ENCODE measurements at places on chromosomes 3 and 15.

GRCh38 chr3:167714871-167715270 lies 19.8 kb downstream of the PDCD10 start:
- no peak for DNase-seq

DNA sequence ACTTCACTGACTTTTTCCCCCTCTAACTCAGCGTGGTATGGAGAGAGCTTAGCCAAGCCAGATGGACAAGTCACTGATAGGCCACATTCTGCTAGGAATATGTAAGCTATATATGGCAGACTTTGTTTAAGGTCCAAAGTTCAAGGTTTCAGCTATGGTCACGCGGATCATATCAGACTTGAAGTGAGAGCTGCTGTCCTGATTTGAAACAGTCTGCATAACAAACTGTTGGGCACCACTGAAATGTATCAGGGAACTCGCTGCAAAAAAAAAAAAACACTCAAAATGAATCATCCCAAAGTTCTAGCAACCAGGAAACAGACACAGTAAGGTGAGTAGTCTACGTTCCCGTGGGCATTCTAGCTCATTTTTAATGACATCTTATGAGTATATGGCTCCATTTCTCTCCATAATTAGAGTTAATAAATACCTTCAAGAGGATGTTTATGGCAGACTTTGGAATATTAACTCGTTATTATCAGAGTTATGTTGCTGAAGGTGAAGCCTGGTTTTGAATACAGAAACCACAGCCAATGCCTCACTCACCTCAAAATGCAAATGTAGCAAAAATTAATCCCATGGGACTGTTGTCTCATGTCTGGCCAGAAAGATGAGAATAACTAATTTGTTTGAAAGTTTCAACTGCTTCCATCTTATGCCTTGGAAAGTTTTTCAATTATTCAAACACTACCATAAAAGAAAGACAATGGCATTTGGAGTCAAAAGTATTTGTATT lies 12.3 kb downstream of the DPH3 start:
- DNase-seq, result no peak

GRCh38 chr3:19931767-19932188 lies 2.2 kb downstream of the EFHB start:
- DNase-seq, result no peak

- no peak for DNase-seq
These were observed 98.5 kb upstream of the MYO5C start for GRCh38 chr15:52394118-52394517.

- no peak for DNase-seq
These were observed 89.4 kb upstream of the C3orf80 start for GRCh38 chr3:160135851-160136250.

GRCh38 chr3:25687742-25688141 lies 23.0 kb upstream of the TOP2B start:
- no peak for DNase-seq

- no peak for DNase-seq
These were observed 493.9 kb downstream of the NLGN1 start for GRCh38 chr3:173891272-173892100.

GRCh38 chr3:13063225-13063624 lies 10.0 kb downstream of the IQSEC1 start:
- no peak for DNase-seq

GRCh38 chr15:83512459-83512858 lies 65.3 kb downstream of the SH3GL3 start:
- no peak for DNase-seq

DNA sequence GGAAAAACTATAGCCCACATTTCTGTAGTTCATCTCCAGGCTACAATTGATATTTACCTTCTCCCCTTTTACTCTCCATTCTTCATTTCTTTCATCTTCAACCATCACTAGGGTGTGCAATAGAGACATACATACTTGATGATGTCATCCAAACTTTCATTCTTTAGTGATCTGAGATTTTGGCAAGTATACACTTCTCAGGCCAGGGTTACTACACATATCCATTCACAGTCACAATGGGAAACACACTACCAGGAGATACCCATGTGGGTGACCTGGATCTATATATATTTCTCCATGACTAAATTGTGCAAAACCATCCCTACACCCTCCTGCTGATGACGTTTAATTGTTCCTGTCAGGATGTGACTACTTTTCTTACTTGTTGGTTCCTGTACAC lies 769.5 kb upstream of the DPPA4 start:
- no peak for DNase-seq

- DNase-seq, result no peak
These were observed 38.3 kb upstream of the INO80 start for GRCh38 chr15:41154412-41154811.

- DNase-seq, result no peak
These were observed 101.7 kb downstream of the NR1I2 start for GRCh38 chr3:119883461-119884160.

- DNase-seq, result no peak
These were observed 228.1 kb upstream of the FEZF2 start for GRCh38 chr3:62601238-62602070.

DNA sequence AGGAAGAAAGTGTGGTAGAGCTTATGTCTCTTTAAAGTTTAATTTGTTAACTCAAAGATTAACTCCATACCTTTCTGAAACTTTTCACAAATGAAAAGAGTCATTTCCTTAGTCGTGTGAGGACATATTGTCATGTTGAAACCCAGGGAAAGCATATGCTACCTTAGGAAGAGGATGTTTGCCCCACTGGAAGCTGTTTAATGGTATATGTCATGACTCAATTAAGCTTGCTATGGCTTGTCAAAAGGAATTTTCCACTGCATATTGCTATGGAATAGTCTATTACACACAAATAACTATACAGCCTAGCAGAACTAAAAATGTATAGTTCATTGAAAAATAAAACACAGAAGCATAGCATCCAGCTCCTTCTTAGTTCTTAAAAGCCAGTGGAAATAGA lies 69.9 kb downstream of the NSUN3 start:
- no peak for DNase-seq

GRCh38 chr3:133983126-133983525 lies 46.6 kb downstream of the SLCO2A1 start:
- no peak for DNase-seq

- DNase-seq, result no peak
These were observed 193.1 kb downstream of the SHQ1 start for GRCh38 chr3:72655131-72655551.

DNA sequence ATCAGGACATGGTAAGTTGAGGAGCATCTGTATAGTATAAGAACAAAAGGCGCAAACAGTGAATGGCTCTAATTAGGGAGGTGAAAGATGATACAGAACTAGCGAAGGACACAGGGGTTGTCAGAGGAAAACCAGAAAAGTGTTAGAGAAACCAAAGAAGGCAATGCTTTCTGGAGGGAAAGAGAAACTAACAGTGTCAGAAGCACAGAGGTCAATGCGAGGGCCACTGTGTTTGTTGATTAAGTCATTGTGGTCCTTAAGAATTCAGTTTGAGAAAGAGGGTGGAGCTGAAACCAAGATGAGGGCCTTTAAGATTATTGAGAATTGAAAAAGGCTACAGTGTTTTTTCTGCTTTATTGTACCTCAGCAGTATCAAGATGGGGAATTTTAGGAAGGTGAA lies 28.8 kb downstream of the ATG7 start:
- DNase-seq, result no peak

- peak; percentile 55 for DNase-seq
These were observed 88.1 kb downstream of the MBNL1 start for GRCh38 chr3:152356870-152357276.

GRCh38 chr3:44072601-44073540 lies 168.8 kb upstream of the TOPAZ1 start:
- DNase-seq, result no peak

- DNase-seq, result no peak
These were observed 17.7 kb downstream of the FOXB1 start for GRCh38 chr15:60021589-60022378.

DNA sequence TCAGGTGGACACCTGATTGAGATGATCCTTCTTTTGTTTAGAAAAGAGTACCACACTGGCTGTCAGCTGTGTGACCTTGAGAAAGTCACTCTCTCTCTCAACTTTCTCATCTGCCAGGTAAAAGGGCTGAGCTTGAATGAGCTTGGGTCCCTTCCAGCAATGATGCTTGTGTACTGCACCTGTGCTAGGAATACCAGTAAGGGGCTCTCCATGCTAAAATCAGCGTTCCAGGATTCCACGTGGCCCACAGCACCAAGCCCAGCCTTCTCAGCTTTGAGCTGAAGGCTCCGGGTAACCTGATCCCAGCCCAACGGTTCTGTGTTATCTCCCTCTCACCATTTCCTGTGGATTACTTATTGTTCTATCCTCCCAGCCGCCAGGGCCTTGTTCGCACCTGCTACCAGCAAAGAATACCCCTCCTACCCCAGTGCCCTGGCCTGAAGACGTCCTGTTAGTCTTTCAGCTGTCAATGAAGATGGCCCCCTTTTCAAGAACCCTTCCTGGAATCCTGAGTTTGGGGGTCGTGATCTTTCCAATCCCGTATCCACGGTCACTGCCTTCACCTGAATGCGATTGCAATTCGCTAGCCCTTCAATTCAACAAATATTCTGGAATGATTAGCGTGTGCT lies 54.2 kb upstream of the CGNL1 start:
- no peak for DNase-seq

- DNase-seq, result no peak
These were observed 91.1 kb downstream of the TOP2B start for GRCh38 chr3:25573386-25574171.

DNA sequence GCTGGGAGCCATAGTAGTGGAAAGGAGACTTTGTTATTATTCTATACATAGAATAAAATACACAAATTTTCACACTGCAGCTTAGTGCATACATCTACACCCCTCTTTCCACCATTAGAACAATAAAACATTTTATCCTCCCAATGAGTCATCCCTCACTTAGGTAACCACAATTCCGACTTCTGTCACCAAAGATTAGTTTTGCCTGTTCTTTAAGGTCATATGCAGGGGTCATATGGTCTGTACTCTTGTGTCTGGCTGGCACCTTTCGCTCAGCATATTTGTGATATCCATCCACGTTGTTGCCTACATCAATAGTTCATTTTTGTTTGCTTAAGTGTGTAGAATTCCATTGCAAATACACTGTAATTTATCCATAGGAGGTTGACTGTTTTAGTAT lies 399.4 kb downstream of the SHQ1 start:
- DNase-seq, result no peak

- no peak for DNase-seq
These were observed 11.6 kb downstream of the FSIP1 start for GRCh38 chr15:39770748-39771689.

GRCh38 chr3:194306109-194306686 lies 44.9 kb downstream of the CPN2 start:
- DNase-seq, result peak; percentile 67

DNA sequence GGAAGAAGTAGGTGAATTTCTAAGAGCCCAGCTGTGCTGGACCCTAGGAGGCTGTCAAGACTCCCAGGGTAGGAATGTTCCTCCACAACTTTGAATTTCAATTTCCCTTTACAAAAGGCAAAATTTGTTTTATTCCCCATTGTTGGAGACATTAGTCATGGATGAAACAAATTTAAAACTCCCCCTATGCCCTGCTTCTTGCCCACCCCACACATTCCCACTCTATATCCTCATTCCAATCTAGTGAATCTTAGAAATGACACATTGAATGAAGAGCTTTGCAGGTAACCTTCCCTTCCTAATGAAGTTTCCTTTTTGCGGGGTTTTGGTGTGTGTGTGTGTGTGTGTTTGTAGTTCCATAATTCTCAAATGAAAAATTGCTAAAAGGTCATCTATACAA lies 72.6 kb downstream of the CCNL1 start:
- DNase-seq, result no peak

DNA sequence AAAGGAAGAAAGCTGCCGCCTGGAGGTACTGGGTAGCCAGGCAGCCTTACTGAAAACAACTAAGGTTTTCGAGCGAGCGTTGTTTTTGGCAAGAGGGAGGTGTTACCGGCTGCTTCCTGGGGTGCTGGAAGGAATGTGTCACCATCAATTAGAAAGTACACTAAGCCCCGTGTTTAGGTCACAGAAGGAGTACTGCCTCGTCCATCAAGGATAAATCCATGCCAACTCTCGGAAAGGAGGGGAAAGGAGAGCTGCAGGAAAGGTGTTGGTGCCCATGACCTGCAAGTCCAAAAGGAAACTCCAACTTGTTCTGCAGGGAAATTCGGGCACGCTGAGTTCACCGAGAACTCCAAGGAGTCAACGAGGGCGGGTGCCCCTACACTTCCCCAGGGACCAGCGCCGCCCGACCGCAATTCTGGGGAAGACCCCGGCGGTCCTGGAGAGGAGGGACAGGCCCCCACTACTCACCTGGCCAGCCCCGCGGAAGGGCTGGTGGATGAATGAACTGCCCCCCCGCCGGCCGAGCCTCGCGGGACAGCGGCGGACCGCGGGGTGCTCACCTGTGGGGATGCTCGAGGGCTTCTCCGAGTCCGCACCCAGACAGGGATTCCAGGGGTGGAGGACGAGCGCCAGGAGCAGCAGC lies 542 bp downstream of the PLOD2 start:
- peak; percentile 53 for DNase-seq

DNA sequence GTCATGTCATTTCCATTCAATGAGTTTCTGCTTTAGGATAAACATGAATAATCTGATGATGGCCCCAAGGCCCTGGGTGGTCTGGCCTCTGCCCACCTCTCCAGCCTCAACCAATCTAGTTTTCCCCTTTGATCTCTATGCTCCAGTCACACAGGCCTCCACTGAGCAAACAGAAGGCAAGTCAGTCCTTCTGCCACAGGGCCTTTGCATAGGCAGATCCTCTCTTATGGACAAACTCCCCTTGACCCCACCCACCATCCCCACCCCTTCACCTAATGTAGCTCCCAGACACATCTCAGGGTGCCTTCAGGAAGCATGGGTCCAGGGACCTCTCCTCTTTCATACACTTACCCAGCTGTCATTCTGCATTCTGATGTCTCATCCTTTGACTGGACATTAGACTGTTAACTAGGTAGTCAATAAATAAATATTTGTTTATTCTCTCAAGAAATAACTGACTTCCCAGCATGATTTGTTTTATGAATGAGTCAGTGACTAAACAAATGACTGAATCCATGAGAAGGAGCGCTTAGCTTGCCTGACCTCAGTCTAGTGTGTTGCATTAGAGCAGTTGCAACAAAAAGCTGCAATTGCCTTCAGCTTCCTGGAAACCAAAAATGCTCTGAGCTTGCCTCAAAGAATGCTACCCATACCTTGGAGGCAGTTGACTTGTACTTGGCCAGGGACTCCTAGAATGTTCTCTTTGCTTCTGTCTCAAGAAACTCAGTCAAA lies 386.6 kb upstream of the WNT5A start:
- no peak for DNase-seq

DNA sequence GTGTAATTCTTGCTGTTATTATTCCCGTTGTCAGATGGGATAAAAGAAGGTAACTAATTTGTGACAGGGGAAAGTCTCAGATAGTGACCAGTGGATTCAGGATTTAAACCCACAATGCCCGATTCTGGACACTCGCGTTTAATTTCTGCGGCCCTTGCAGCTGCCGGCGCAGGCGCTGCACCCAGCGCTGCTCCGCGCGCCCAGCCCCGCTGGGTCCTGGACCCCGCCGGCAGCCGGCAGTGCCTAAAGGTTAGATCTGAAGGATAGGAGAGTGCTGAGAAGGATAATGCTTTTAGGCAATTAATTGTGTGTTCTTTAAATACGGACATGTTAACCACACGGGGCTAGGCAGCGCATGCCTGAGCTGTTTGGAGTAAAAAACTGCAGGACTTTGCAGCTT lies 3.6 kb upstream of the MKRN3 start:
- DNase-seq, result no peak
